Erythroblast (primary cell): ENCODE measurements at places on chromosomes 6 and 20.

GRCh38 chr20:2292416-2293110 is 3.2 kb upstream of the TGM3 start:
- no peak for DNase-seq

- no peak for DNase-seq
Measured at GRCh38 chr6:22036275-22036674, 260.6 kb downstream of the PRL start.

DNA sequence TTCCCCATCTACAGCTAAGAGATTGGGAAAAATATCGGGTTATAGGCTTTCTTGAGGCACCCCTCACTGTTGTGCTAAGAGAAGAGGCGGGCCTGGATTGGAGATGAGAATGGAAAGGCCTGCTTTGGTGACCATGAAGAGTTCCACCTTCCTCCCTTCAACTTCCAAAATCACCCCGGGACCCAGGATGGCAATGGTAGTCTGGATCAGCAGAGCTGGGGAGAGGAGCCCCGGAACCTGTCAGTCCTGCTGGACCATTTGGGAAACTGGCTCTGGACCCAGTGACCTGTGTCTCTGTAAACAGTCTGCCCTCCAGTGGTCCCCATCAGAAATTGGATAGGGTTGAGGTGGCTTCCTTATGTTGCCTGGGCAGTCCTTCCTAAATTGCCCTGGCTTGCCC is 1085.6 kb downstream of the KHDRBS2 start:
- no peak for DNase-seq

- no peak for DNase-seq
Measured at GRCh38 chr20:856361-856775, 22.9 kb downstream of the FAM110A start.

DNA sequence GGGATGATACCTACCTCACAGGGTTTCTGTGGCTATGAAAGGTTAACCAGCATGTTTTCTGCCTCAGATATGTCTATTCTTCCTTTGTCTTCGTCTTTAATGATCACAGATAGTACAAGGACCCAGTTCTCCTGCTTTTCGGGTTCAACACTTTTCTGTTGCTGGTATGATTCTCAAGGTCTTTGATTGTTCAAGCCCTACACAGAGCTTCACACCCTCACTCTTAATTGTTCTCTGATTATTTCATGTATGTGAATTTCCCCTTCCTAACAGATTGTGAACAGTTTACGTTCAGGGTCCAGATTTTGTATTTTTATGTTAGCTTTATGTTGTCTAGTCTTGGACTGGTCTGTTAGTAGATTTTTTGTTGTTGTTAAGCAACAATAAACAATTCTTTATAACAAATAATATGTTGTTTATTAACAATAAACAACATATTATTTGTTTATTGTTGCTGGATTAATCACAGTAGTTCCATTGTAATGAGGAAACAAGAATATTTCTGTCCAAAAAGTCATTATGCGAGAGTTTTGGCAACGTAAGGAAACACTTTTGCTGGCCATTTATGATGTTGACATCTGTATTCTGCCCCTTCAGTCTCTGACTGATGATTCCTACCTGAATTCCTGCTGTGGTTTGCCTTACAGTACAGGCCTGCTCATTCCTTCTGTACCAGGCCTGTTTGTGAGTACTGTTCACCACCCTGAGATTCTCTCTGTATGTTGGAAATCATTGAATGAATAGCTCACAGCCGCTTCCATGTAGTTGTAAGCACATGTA is 27.2 kb upstream of the TULP4 start:
- DNase-seq: no peak

DNA sequence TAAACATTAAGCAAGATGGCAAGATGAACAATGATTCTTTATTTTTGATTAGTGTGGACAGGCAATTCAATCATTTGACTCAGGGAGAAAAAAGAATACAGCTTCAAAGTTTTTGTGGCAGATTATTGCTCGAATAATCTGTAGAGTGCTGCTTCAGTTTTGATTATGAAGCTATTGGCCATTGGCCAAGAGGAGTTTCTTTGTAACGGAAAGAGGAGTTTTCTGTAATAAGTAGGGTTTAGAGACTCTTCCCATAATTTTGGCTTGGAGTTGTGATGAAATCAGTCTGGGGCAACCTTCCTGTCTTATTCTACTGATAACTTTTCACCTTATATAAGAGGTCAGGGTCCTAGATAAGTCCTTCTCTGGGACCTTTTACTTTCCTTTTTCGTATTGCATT is 256.7 kb upstream of the RAB32 start:
- DNase-seq: no peak

DNA sequence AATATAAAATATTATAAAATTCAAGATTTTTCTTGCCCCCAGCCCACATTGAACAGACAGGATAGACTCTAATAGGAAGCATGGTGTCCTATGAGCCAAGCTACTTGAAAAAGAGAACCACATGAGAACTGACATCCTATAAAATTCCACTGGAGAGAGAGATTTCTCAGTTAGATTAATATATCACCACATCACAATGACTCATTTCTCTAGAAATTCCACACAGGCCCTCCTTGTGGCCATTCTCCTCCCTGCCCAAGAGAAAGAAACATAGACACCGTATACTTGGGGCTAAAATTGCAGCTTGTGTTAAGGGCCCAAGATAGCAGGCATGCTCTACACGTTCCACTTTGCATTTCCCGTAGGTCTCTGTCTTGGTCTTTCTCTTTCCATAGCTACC is 481.4 kb downstream of the PTPRT start:
- no peak for DNase-seq

DNA sequence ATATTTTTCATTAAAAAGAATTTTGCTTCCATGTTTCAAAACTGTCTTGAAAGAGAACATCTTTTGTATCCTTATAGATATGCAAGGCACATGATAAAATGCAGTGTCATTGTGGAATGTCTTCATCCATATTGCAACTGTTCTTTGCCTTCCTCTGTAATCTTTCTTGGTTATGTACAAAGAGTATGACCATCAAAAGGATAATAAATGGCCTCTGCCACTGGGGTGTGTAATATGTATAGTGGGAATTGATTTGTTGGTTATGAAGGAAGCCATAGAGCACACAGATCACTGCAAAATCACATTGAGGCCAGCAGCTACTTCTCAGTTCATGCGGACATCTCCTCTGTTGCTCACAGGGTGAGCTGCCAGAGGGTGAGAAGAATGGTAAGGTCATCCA is 703.5 kb downstream of the TFAP2A start:
- DNase-seq: no peak

GRCh38 chr20:6976106-6976900 is 208.8 kb downstream of the BMP2 start:
- no peak for DNase-seq

GRCh38 chr6:75052491-75052890 is 153.4 kb downstream of the COL12A1 start:
- no peak for DNase-seq

- DNase-seq: no peak
Measured at GRCh38 chr6:105301756-105302616, 100.9 kb downstream of the PREP start.

DNA sequence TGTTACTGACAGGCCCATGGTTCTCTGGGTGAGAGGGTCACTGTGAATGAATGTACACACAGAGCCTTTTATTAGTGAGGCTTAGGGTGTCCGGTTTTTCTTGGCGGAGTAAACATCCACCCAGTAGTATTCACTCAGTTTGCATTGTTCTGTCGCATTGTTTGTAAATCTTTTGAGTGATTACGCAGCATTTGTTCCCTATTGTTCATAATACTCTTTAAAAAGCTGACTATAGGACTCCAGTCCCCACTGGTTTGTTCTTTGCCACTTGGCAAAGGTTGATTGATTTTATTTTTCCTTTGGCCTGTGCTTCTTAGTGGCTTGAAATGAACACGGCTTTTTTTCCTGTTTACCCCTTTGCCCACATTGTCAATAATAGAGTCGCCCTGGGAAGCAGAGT is 130.1 kb upstream of the ESR1 start:
- DNase-seq: no peak

DNA sequence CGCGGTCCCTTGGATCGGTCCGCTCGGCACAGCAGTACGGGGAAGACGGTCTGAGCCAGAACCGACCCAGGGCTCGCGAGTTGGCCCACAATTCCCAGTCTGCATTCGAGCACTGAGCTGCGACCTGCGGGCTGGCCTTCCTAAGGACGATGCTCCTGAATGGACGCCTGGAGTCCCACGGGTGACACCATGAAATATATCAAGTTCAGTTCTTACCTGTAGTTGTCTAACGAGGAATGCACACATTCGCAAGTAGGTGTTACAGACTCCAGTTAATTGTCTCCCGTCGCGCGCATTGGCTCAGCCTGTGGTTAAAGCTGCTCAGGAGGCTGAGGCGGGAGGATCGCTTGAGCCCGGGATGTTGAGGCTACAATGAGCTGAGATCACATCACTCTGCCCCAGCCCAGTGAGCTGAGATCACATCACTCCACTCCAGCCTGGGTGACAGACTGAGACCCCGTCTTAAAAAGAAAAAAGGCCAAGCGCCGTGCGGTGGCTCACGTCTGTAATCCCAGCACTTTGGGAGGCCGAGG is 802 bp downstream of the PEX7 start:
- no peak for DNase-seq

DNA sequence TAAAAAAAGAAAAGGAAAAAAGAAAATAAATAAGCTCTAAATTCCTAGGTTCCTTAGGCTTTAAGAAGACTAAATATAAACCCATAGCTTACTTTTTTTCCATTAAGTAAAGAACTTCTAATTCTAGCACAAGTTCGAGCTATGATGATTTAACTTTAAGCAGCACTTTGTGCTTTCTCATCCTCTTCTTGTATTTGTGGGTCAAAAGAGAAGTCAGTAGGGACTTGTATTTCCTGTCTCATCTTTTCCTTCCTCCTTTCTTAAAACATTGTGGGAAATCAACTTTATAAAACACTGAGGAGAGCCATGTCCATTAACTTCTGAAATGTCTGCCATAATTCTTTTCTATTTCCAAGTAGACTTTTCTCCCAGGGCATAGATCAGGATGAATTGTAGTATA is 637.7 kb upstream of the CITED2 start:
- DNase-seq: no peak

DNA sequence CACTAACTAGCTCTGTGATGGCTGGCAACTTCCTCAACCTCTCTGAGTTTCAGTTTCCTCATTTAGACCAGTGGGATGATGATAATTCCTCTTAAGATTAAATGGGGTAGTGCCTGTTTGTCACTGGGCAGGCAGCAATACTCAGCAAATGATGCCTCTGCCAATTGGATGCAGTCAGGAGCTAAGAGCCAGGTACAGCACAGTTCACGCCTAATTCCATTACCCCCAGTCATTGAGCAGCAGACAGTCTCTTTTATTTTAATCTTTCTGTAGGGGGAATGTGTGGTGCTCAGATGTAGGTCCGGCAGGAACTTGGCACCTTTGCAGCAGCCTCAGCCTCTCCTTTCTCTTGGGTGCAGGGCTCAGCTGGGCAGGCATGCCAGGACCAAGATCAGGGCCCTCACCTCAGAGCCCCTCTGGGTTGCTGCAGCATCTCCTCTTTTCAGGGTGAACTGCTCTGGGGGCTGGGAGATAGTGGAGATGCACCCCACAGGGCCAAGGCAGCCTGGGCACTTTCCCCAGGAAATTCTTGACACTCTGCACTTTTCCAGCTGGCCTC is 243.8 kb downstream of the LRFN2 start:
- no peak for DNase-seq

DNA sequence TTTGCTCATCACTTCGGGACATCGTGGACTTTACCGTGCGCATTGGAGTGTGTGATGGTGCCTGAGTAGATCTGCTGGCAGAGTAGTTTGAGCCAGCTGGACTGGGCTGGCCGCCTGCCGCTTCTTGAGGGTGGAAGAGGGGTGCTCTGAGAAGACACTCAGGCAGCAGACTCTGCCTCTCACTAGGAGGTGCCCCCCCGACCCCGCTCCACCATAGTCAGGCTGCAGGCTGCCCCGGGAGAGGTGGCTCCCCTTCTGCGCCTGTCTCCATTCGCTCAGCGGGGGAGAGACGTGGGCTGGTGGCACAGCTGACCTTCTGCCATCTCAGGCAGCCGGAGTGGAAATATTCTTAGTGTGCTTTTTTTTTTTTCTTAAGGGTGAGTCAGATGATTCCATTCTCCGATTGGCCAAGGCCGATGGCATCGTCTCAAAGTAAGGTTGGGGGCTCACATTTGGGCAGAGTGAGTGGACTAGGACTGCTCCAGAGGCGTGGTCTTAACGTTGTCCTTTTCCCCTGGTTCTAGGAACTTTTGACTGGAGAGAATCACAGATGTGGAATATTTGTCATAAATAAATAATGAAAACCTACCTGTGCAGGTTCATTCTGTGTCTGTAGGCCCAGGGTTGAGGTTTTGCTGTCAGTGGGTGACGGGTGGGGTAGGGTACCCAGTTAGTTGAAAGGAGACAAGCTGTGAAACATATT is 1.2 kb downstream of the RPS21 start:
- DNase-seq: no peak

GRCh38 chr6:85747093-85747492 is 104.4 kb upstream of the SYNCRIP start:
- DNase-seq: no peak

DNA sequence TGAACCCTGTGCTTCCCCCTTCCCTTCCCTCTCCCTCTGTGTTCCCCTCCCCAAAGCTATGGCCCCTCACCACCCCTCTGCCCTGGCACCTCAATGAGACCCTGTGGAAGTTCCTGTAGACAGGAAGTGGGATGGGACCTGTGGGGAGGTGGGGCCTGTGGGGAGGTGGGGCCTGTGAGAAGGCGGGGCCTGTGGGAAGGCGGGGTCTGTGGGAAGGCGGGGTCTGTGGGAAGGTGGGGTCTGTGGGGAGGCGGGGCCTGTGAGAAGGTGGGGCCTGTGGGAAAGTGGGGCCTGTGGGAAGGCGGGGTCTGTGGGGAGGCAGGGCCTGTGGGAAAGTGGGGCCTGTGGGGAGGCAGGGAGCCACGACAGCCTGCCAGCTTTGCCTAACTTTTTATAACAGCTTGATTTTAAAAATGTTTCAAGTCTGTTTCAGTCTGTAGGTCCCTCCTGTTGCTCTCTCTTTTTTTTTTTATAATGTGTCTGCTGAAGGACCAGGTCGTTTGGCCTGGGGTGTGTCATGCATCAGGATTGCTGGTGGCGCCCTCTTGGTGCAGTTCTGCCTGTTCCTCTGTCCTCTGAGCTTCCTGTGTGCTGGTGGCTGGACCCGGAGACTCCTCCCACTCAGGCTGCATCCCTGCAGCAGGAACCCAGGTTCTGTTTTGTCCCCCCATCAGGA is 70.5 kb upstream of the SLCO4A1 start:
- peak; percentile 48 for DNase-seq

- no peak for DNase-seq
Measured at GRCh38 chr20:55641497-55641896, 363.8 kb downstream of the CBLN4 start.

- no peak for DNase-seq
Measured at GRCh38 chr6:131024565-131024964, 38.5 kb downstream of the EPB41L2 start.
